ENCODE measurements at places on chromosomes 2 and 18.

- no peak for DNase-seq
These were observed 24.5 kb downstream of the PTPN18 start for GRCh38 chr2:130380096-130380934.

DNA sequence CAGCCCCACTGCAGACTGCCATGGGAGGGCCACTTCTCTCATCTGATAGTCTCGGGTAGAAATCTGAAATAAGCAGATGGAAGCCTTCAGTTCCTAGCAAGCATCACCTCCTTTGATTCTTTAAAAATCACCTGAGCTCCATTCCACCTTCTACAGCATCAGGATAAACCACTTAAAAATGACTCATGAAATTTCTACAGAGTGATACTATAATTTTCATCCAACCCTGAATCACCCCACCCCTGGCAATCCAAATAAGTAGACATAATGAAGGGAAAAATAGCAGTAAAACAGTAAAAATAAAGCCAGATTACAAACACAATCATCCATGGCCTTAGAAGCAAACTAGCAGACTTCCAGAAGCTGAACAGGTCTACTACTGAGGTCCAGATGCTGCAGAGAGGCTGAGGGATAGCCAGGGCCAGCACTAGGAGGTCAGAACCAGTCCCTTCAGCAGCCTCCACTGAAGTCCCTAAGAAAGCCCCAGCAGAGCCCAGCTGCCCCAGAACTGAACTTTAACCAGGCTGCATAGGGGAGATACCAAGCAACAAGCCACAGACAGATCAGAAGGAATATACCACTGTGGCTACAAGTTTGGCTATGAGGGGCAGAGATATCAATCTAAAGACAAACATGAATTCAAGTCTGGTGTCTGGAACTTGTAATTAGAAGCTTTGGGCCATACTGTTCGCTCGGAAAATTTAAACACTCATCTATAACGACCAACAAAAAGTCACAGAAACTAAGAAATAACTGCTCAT is 54.7 kb upstream of the RNU4ATAC start:
- no peak for DNase-seq

DNA sequence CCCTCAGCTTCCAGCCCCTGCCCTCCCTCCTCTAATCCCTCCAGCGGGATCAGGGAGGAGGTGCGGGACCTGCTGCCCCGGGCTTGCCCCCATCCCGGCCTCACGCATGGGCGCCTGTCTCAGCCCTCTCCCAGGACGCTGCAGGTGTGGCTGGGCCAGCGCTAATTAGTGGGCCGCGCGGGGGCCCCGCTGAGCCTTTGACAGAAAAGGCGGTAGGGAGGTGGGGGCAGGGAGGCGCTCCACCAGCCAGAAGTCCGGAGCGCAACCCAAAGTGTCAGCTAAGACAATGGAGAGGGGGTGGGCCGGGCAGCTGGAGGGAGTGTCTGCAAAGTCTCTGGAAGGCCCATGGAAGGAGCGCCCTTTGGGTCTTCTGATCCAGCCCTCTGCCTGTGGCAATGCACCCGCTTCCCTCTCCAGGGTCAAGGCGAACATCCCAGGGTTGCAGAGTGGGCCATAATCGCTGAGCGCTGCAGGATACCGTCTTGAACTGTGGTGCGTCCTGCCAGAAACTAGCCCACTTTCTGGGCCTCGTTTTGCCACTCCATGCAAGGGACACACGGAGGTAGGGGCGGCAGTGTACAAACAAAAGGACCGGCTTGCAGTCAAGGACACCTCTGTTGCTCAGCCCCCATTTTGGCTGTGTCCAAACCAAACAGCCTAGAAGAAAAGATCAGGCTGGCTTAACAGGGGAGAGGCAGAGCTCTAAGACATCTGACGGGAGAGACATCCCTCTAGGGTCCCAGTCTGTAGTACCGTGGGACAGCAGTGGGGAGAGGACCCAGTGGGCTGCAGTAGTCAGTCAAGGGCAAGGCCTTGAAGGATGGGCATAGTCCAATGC is 3.5 kb downstream of the ATP6V1B1 start:
- DNase-seq: no peak

DNA sequence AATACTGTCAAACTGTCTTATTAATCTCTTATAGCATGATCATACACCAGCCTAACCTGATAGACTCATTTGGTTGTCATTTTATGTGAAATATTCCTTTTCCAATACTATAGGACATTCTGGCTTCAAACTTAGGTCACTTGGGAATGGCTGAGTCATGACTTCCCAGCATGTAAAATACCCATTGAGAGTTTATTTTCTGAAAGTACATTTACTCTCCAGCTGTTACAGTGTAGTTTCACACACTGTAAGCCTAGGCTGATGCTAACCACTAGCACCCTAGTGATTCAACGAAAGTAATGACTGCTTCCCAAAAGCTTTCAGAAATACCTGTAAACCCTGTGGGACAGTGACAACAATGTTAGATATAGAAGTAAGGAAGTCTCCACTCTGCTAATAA is 93.8 kb downstream of the FIGN start:
- no peak for DNase-seq

DNA sequence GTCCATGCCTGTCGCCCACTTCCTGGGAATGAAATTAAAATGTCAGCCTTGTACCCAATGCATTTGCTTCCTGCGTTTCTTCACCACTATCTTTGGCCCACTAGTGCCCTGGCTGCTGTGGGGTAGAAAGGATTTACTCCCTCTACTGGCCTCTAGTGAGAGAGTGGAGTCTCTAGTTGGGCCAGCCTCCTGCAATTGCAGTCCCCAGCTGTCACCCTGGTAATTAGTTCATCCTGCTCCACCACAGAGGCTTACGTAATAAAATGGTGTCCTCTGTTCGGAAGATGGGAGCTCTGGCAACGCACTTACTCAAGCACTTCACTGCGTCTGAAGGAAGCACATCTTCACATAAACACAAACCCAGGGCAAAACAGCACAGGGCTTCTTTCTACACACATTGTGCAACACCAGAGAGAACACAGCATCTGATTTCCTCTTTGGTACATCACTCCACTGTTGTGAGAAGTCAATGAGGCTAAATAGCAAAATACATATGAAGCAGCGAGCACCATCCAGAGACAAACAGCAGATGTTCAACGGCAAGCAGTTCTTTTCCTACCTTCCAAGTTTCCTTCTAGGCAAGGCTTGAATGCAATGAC is 274.6 kb downstream of the LRATD1 start:
- DNase-seq: no peak

DNA sequence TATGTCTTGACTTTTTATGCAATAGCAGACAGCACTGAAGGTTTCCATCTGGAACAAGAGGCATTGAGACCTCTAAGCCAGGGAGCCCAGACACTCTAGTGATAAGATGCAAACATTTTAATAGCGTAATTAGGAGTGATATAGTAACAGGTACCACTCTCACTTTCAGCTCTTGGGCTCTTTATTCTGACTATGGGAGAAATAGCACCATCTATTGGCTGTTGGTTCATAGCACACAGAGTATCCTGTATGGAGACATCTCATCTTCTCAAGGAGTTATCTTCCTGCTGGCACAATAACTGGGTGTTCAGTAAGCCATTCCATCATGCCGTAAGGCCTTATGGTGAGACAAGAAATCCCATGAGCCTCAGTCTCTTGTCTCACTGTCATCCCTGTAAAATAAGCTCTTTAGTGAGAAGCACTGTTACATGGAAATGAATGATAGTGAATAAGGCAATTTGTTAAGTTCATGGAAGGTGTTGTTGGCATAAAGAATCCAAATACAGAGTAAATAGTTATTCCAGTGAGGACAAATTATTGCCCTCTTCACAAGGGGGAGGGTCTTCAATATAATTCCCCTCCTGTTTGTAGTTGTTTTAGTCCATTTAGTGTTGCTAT is 48.3 kb downstream of the THUMPD2 start:
- DNase-seq: no peak

DNA sequence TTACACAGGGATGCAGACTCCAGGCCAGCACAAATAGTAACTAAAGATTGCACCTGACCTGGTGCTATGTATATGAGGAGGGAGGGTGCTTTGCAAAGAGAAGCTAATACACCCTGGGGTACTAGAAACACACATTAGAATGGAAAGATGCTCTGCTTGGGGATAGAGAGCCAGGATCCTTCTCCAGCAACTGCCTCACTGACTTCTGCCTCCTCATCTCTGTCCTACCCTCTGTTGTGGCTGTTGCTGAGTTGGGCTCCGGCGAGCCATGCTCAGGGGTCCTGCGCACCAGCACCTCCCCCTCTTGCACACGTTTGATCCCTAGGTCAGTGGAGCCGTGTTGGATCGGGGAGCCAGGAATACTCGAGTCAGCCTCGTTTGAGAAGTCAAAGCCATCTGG is 23.7 kb upstream of the ORC2 start:
- DNase-seq: no peak

- no peak for DNase-seq
These were observed 435.1 kb upstream of the HS6ST1 start for GRCh38 chr2:128753800-128754199.

- DNase-seq: no peak
These were observed 18.6 kb upstream of the PKDCC start for GRCh38 chr2:42029171-42029570.

DNA sequence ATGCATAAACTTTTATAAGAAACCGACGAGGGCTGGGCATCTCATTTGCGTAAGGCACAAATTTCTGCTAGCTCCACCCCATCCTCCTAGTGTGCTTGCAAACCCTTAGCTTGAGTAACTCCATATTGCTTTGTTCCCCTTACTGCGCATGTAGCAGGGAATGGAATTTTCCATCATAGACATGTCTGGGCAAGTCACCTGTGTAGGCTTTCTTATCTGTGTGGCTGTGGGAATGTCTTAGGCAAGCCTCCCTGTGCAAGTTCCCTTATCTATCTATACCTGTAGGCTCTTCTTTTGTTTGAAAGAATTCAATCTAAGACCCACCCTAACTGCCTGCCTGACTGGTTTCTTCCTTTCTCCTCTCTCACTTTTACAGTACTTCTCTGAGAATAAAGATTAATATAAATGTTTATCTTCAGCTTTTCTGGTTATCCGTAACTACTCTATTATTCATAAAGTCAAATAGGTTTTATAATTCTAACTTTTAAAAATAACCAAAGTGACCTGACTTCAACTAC is 217.6 kb upstream of the FIGN start:
- no peak for DNase-seq

- no peak for DNase-seq
These were observed 62.6 kb downstream of the ODC1 start for GRCh38 chr2:10385501-10385900.

GRCh38 chr2:109242654-109243331 is 113.8 kb downstream of the SH3RF3 start:
- DNase-seq: no peak

DNA sequence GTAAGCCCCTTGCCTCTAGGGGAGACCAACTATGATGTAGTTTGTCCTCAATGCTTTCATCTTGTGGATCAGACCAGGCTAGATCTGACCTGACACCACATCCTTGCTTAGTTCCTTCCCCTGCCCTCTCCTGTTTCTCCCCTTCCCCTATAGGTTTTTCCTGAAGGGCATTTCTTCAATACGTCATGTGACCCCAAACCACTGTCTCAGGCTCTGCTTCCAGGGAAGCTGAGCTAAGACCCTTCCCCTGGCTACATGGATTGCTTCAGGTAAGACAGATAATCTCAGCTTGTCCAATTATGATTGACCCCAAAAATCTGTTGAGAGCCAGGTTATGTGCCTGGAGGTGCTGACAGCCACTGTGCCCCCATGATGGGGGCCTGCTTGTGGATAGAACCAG is 22.6 kb upstream of the TTL start:
- DNase-seq: no peak

DNA sequence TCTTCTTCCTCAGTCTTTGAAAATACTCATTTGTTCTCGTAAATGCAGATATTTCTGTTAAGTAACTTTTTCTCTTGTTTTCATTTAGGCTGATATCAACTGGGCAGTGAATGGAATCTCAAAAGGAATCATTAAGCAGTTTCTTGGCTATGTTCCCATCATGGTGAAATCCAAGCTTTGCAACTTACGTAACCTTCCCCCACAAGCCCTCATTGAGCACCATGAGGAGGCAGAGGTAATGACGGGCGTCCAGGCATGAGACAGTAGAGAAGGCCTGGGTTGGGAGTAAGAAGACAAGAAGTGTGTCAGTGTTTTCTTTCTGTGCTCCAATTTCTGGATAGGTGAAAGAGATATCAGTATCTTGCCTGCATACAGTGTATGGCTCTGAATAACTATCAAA is 5.1 kb downstream of the POLR1B start:
- no peak for DNase-seq

GRCh38 chr18:69889009-69889408 is 58.7 kb downstream of the CD226 start:
- DNase-seq: no peak

DNA sequence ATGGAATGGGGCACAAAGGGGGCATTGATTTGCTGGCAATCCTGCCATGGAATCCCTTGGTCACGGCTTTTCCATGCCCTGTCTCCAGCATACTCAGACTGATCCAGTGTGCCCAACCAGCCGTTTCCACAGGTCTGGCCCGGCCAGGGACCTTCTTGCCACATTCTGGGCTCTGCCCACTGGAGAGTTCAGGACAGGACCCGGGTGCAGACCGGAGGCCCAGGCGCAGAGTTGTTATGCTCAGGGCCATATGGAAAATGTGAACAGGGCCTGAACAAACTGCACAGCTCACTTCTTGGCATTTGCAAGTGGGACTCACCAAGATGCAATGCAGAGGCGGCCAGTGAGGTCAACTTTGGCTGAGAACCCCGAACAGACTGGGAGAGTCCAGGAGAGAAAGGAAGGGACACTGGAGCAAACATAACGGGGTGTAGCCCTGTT is 15.6 kb upstream of the ASAP2 start:
- DNase-seq: no peak

- no peak for DNase-seq
These were observed 33.1 kb upstream of the LNPK start for GRCh38 chr2:176035013-176035691.

- no peak for DNase-seq
These were observed 11.1 kb upstream of the SLC4A10 start for GRCh38 chr2:161613161-161613560.

- DNase-seq: no peak
These were observed 272.1 kb upstream of the DOK6 start for GRCh38 chr18:69128566-69128965.

DNA sequence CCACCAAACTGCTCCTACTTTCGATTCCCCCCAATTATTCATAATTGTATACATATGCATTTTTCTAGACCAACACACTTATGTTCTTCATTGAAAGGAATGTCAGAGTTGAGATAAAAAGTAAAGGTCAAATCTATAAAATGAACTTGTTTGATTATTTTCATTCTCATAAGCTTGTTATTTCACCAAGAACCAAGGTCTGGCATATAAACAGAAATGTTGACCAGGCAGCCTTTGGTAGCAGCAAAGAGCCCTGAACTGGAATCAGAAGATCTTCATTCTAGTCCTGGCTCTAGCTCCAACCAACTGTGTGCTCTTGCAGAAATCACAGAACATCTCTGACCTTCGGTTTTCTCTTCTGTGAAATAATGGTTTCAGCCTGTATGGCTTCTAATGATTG is 42.9 kb downstream of the RBKS start:
- DNase-seq: no peak
